ENCODE measurements at places on chromosomes 6 and 20.

DNA sequence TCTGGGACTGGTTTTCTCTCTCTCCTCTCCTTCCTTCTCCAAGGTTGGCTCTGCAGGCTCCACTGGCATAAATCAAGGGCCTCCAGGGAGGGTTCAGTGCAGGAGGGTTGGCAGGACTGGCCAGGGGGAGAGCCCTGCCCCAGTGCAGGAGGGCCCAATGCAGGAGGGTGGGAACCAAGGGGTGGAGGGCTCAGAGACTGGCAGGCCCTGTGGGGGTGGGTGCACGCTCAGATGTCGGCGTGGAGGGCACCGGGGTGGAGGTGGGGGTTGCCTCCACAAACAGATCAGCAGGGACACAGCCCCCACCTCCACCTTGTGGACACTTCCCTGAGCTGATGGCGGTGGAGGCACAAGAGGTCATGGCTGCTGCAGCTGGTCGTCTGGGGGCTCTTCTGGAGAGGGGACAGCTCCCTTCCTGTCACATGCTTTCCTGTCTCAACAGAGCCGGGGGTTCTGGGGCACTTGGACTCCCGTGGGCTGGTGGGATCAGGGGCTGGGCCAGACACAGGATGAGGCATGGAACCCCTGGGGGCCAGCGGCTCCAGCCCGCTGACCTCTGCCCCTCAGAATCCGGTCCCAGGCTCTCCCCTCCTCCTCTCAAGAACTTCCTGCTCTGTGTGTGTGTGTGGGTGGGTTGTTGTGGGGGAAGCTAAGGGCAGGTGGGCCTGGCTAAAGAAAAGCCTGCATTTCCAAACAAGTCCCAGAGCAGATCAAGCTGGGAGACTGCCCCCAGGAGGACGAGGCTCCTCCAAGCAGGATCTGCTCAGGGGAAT lies 2.7 kb upstream of the ABHD16B start:
- DNase-seq = no peak

DNA sequence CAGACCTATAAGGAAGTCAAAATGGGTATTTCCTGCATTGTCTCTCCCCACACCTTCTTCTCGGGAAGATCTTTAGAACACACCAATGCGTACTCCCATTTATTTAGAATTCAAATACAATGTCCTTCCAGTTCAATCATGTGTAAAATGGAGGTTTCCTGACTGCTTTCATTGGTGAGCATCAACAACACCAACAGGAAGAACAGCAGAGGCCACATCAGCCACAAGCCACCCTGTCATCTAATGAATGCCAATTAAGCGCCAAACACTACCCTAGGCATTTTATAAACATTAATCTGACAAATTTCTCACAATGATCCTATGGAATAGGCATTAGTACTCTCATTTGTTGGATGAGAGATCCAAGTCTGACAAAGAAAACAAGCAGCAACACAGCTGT lies 68.4 kb upstream of the SMLR1 start:
- DNase-seq = no peak

- no peak for DNase-seq
Measured at GRCh38 chr6:16974387-16974673, 127.5 kb upstream of the STMND1 start.

DNA sequence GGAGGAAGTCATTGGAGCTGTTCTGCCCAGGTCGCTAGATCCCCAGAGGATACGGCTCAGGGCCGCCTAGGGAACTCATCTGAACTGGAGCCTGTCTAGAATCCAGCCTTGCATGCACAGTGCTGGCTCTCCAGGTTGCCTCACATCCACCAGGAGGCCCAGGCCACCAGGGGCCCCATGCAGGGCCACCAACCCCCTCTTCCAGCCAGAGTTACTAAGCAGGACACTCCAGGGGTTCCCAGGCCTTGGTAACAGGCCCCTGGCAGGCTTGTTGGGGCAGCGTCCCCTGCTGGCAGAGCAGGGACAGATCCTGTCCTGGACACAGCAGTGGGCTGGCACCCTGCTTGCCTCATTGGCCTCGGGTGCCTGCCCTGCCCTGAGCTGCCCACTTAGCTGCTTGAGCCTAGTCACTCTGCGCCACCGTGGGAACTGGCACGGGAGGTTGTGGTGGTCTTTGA lies 35.3 kb downstream of the EFCAB8 start:
- DNase-seq = no peak

- DNase-seq = no peak
Measured at GRCh38 chr20:11170025-11170424, 496.2 kb upstream of the JAG1 start.

DNA sequence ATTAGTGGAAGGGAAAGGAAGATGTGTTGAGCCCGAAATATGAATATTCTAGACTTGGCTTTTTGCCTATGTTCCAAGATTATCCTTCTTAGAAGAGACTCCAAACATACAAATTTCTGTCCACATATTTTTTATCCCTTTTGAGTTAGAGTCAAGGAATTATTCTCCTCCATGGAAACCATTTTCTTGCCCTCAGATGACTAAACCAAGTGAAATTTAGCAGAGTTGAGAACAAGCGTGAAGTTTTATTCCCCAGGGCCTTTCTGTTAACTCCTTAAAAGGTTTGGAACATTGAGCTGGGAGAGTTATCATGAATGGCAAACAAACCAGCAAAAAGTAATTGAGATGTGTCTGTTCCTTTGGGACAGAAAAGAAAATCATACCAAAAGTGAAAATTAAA lies 286.1 kb upstream of the PLCB4 start:
- no peak for DNase-seq

GRCh38 chr6:134196568-134197193 lies 121.2 kb downstream of the SGK1 start:
- no peak for DNase-seq

DNA sequence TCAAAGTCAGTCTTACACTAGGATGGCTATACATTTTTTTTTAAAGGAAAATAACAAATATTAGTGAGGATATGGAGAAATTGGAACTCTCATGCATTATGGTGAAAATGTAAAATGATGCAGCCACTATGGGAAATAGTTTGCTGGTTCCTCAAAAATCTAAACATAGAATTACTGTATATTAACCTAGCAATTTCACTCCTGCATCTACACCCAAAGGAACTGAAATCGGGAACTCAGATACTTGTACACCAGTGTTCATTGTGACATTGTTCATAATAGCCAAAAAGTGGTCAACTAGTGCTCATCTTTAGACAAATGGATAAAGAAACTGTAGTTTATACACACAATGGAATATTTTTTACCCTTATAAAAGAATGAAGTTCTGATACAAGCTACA lies 110.7 kb downstream of the UTRN start:
- DNase-seq = no peak

- no peak for DNase-seq
Measured at GRCh38 chr20:58788896-58789544, 61.7 kb downstream of the GNAS-AS1 start.

DNA sequence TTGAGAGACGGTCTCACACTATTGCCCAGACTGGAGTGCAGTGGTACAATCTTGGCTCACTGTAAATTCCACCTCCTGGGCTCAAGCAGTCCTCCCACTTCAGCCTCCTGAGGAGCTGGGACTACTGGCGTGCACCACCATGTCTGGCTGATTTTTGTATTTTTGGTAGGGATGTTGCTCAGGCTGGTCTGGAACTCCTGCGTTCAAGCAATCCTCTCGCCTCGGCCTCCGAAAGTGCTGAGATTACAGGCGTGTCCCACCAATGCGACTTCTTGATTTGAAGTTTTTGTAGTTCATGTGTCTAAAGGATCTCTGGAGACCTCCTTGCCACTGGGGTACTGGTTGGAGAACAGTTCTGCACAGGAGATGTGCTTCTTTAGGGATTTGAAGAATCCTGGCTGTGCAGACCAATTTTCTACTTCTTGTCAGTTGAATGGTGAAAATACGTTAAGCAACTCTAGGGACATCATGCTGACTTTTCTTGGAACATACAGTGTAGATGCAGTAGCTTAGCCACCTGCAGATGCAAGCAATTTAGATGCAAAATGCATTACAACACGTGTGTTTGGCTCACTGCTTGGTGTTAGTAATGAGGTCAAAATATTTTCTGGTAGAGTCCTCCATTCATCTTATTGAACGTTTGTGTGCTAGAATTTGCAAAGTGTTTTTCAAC lies 28.2 kb downstream of the SYTL3 start:
- DNase-seq = no peak

DNA sequence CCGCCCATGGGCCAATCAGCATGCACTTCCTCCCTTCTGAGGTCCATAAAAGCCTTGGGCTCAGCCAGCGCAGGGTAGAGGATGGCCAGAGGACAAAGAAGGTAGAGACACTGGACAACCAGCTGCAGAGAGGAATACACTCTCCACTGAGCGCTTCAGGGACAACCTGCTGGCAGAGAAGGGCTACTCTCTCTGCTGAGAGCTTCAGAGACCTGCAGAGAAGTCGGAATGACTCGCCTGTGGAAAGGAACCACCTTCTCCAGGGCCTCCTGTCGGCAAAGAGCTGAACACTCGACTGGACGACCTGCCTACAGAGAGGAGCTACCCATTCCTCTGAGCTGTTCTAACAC lies 31.4 kb upstream of the SLA2 start:
- DNase-seq = no peak

DNA sequence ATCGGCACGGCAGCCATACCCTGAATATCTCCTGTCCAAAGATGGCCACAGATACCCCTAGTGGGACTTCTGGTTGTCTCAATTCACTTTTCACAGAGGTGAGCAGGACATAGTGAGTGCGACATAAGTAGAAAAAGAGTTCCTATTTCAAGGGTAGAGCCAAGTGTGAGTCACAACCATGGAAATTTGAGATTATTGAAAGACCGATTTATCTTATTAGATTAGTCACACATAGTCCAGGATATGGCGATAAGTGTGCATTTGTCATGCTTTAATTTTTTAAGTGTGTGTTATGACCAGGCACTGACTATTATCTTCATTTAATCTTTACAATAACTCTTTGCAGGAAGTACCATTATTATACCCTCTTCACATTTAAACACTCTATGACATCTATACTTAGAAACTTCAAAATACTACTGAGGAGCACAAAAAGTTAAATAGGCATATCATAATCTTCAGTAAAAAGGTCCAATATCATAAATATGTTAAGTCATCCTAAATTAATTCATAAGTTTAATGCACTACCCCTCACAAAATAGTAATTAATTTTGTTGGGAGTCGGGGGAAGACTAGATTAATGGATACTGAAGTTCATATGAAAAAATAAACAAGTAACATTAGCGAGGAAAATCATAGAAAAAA lies 13.4 kb upstream of the TNFAIP3 start:
- no peak for DNase-seq

DNA sequence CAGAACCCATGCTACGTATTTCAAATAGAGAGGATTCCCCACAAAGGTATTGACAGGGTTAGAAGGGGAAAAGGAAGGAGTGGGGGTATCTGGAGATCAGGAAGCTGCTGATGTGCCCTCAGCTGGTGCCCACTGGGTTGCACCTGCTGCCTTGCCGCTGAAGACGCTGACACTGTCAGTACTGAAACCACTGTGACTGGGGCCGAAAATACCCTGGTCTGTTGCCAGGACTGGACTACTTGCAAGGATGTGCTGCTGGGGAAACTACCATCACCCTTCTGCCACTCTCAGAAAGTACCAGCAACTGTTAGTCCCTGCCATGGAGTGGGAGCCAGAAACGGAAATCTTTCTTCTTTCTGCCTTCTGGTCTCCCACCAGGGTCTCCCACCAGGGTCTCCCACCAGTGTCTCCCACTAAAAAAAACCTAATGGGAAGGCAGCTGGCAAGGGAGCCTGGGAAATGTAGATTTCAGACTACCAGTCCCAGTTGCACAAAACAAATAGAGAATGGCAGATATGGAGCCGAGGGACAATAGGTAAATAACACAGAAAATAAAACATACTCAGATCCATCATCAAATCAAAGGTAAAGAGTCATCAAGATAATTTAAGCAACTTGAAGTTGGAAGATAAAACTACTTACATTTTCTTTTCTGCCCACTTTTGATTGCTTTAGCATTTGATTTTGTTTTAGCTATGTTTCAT lies 204.8 kb downstream of the TPBG start:
- DNase-seq = peak; percentile 64

GRCh38 chr6:107128175-107128574 lies 12.9 kb upstream of the BEND3 start:
- DNase-seq = no peak

- DNase-seq = no peak
Measured at GRCh38 chr6:17458966-17459365, 65.6 kb downstream of the CAP2 start.

- DNase-seq = no peak
Measured at GRCh38 chr20:56427797-56428196, 15.7 kb downstream of the CASS4 start.
